Activated naive CD8-positive, alpha-beta T cell treated with anti-CD3 and anti-CD28 coated beads, Interleukin-2, amount 50 U/mL, for 16 hours (primary cell): ENCODE measurements at places on chromosomes 6 and 20.

DNA sequence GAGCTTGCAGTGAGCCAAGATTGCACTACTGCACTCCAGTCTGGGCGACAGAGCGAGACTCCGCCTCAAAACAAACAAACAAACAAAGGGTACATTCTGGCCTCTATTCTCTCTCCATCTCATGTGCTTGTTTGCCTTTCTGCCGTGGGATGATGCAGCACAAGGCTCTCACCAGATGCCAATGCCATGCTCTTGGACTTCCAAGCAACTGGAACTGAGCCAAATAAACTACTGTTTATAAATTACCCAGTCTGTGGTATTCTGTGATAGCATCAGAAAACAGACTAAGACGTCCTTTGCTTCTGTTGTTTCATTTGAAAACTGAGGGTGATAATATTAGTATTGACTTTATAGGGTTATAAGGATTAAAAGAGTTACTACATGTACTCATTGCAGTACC is 3.6 kb upstream of the BRD2 start:
- DNase-seq, result no peak

GRCh38 chr6:35415065-35415891 is 36.9 kb upstream of the FANCE start:
- no peak for DNase-seq

- DNase-seq, result no peak
Measured at GRCh38 chr20:37901654-37902503, 1.0 kb upstream of the VSTM2L start.

DNA sequence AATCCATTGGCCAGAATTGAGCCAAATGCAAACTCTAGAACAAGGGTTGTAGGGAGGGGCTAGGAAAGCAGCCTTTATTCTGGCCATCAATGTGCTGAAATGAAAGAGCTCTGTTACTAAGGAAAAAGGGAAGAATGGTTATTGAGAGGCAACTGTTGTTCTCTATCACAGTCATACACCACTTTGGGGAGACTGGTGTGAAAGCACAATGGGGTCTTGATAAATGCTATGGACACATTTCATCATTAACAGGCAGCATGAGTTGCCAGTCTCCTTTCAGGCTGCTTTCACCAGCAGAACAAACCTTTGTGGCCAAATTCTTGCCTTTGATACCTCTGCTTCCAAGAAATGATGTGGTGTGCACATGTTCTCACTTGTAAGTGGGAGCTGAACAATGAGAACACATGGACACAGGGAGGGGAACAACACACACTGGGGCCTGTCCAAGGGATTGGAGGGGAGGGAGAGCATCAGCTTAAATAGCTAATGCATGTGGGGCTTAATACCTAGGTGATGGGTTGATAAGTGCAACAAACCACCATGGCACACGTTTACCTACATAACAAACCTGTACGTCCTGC is 86.2 kb downstream of the CDS2 start:
- no peak for DNase-seq

- no peak for DNase-seq
Measured at GRCh38 chr6:4929097-4929718, 74.6 kb downstream of the RPP40 start.

GRCh38 chr6:136643850-136644596 is 93.8 kb upstream of the MAP7 start:
- DNase-seq, result peak; percentile 38

GRCh38 chr6:123007885-123008284 is 11.8 kb downstream of the CLVS2 start:
- DNase-seq, result no peak

DNA sequence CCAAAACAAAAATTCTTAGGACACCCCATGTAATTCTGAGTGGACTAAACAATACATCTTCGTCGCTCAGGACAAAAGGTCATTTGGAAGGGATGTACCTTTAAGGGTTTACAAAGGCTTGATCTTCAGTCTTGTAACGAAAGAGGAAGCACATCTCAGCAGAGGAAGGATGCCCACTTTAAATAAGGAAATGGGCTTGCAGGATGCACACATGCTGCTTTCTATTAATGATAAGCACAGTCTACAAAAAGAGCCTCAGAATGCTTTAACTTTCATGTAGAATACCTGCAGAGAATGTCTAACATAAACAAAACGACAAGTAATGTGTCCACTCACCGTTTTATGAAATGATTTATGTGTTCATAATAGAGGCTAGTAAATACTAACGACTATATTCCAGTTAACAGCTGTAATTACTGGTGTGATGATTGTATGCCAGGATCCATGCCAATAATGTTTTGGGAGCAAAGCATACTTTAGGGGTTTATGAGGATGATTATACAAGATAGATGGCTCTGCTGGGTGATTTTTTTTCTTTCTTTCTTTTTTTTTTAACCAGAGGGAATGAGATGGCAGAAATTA is 216.9 kb downstream of the GMDS start:
- DNase-seq, result no peak

DNA sequence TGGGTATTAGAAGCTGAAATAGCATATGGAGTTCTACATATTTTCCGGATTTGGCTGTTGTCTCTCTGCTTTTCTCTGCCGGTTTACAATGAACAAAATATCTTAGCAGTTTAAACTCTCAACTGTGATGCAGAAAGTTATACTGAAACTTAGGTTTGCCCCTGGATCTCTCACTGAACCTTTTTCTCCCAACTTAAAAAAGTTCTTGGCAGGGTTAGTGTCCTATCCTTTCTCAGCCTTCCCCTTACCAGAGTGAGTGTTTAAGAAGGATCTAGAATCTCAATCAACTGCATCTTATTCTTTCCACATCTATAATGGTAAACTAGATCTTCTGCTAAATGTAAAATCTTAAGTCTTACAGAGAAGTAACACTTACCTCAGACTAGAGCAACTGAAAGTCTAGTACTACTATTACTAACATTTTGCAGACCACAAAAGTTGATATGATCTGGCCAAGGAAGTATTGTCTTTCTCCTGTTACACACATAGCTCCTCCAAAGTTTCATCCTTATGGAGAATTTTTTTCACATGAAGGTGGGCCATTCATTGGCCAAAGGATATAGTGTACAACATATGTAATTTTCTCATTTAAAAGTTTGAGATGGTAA is 392.3 kb upstream of the RUNX2 start:
- no peak for DNase-seq

GRCh38 chr6:37777272-37777834 is 42.2 kb upstream of the ZFAND3 start:
- no peak for DNase-seq

DNA sequence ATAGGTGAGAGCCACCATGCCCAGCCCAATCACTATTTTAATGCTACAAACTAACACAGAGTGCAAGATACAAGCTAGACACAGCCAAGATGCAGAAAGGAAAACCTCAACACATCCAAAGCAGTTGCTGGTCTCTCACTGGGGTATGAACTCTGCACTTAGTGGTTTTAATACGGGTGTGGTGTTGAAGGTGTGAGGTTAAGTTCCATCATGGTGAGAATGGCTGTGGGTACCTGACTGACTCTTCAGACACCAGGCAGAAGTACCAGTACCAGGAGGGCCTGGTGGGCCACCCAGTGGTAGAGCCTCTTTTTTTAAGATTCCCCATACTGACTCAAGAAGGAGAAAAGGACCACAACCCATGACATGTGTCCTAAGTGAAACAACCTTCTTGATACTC is 13.0 kb downstream of the GNAS-AS1 start:
- DNase-seq, result no peak

DNA sequence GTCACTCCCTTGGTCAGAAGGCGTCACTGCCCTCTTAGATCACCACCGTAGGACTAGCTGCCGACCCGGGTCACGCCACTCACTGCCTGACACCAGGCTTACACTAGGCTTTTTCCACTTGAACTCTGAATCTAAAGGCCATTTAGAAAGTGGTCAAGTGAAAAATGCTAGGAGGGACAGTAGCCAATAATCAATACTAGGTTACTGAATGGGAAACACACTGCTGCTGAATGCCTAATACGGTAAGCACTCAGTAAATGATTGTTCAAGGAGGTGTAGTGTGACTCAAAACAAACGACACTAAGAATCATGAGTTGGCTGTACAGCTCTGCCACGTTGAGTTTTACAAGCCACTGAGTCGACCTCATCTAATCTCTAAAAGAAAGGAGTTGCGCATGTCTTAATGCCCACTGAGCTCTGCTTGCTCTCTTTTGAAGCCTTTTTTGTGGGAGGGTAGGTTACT is 760 bp upstream of the IBTK start:
- no peak for DNase-seq

GRCh38 chr6:33000055-33000454 is 9.3 kb downstream of the HLA-DOA start:
- no peak for DNase-seq

- DNase-seq, result no peak
Measured at GRCh38 chr20:21796059-21796458, 90.6 kb downstream of the PAX1 start.

DNA sequence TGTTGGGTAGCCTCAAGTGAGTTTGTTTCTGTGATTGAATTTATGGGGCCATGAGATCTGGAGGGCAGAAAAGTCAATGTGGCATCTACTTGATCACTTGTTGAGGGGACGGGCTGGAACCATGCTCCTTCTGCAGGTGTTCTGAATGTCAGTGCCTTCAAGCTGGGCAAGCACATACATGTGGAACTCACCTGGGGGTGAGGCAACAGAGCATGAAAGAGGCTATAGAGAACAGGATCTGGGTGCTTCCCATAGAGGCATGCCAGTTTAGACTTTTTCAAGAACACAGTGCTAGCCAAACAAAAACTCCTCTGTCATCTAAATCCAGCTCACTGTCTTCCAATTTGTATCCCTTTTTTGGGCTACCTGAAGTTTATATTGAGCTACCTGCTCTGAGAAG is 77.8 kb upstream of the SLC35B3 start:
- DNase-seq, result no peak

DNA sequence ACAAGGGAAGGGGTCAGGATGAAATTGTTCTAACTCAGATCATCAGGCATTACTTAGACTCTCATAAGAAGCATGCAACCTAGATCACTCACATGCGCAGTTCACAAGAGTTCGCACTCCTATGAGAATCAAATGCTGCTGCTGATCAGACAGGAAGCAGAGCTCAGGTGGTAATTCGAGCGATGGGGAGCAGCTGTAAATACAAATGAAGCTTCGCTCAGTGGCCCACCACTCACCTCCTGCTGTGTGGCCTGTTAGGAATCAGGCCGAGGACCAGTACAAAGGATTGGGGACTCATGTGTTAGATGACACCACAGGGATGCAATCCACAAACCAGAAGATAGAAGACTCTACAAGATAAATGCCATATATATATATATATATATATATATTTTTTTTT is 31.5 kb upstream of the TOP1 start:
- DNase-seq, result no peak

- DNase-seq, result no peak
Measured at GRCh38 chr6:5112066-5112799, 27.1 kb downstream of the PPP1R3G start.

GRCh38 chr6:28145231-28145630 is 3.5 kb downstream of the ZKSCAN8 start:
- no peak for DNase-seq

GRCh38 chr6:25590986-25591385 is 61.0 kb upstream of the SCGN start:
- DNase-seq, result no peak

- DNase-seq, result no peak
Measured at GRCh38 chr6:3438190-3439167, 18.4 kb downstream of the SLC22A23 start.

- no peak for DNase-seq
Measured at GRCh38 chr20:36677422-36677771, 31.4 kb upstream of the SLA2 start.

DNA sequence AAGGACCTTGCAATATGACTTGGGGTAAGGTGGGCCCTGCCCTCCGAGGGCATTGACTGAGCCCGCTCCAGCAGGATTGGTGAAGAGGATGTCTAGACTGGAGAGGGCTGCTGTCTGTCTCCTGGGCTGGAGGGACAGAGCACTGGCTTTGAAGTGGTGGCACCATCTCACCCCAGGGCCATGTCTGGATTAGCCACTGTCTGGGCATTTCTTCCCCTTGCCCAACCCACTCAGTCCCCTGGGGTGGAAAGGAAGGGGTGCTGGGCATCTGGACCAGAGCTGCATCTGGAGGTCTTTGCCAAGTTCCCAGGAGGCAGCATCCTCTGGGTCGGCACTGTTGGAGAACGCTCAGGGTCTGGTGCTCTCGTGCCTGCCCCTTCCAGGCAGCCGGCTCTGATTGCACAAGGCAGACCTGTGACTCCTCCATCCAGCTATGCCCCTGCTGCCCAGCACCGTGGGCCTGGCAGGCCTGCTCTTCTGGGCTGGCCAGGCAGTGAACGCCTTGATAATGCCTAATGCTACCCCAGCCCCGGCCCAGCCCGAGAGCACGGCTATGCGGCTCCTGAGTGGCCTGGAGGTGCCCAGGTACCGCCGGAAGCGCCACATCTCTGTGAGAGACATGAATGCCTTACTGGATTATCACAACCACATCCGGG is at the start of gene R3HDML:
Gene R3HDML, plus strand, starts transcription at position 319 of the 656 bp plus-strand sequence. Its CDS starts 115 bp downstream, at position 434.
- no peak for DNase-seq

- DNase-seq, result no peak
Measured at GRCh38 chr6:83757021-83757420, 48.1 kb upstream of the SNAP91 start.

DNA sequence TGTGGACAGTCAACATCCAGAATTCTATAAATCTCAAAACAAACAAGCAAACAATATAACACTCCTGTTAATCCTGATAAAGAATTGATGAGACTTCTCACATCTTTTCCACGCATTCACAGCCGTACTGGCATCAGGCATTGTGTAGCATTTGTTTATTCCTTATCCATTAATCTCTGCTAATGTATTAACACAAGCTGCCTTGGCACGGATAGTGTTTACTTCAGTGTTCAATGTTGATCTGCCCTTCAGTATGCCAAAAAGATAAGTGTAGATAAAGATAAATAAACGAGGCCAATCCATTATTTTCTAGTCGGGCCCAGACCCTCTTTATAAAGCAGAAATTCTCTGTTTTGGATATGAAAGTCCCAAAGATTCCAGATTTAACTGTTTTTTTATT is 16.1 kb downstream of the UFL1 start:
- DNase-seq, result no peak

DNA sequence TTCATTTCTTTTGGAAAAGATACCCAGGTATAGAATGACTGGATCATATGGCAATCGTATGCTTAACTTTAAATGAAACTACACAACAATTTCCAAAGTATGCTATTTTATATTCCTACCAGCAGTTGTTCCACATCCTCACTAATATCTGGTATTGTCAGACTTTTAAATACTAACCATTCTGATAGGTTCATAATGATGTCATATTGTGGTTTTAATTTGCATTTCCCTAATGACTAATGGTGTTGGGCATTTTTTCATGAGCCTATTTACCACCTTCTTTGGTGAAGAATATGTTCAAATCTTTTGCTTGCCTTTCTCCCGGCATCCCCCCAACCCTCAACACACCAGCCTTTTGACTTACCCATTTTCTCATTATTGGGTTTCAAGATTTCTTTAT is 96.2 kb upstream of the HMGN3 start:
- no peak for DNase-seq

DNA sequence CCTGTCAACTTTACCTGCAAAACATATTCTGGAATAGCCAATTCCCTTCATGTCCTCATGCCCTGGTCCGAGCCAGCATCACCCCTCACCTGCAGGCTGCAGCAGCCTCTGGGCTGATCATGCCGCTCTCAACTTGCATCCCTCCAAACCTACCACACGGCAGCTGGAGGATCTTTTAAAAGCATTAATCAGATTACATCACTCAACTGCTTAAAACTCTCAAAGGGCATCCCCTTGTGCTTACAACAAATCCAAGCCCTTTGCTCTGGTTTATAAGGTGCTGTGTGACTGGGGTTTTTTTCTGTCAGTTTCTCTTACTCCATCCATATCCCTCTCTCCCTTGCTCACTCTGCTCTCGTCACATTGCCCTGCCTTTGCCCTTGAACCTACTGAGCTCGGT is 24.0 kb downstream of the CD40 start:
- DNase-seq, result no peak

- no peak for DNase-seq
Measured at GRCh38 chr20:33561692-33562601, 72.1 kb downstream of the CBFA2T2 start.
